ENCODE measurements at places on chromosomes 4 and X. TPM values are rescaled to one million over a fixed set of nuclear protein-coding genes. Genes with fewer than 3 reads are reported as not detected.

BTC gene
- total RNA-seq, result 0.09 TPM

ADRA2C gene
- 11.7 TPM for total RNA-seq

DNA sequence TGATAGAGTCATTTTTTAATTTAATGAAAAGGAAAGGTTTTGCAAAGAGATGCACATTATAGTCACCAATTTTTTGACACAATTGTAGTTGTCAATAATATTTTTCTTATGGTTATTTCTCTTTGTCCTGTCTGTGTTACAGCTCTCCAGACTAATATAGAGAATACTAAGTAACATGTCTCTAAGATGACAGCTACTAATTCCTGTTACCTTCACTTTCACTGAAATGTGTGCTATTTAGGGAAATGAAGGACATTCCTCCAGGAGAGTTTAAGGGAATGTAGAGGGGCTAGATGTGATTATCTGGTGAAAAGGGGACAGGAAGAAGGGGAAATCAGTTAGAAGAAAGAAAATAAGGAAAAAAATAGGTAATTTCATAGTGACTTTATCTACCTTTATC is 1.4 kb downstream of the KLHL5 start:
- H3K4me3 ChIP-seq, result no peak overlapping the region
- DNase-seq, result no peak
- no peak overlapping the region for H3K27ac ChIP-seq
- H3K4me1 ChIP-seq, result no peaks in the 10 kb centered on the region

GRCh38 chrX:29787656-29788055 is 427.7 kb upstream of the MAGEB2 start:
- DNase-seq, result no peak
- no peak overlapping the region for H3K4me3 ChIP-seq
- H3K4me1 ChIP-seq, result no peaks in the 10 kb centered on the region
- H3K27me3 ChIP-seq, result no peaks in the 10 kb centered on the region
